ENCODE measurements at places on chromosomes 3 and 15. TPM values are rescaled to one million over a fixed set of nuclear protein-coding genes. Genes with fewer than 3 reads are reported as not detected.

Gene EXD1
- total RNA-seq: 0.51 TPM

Gene ADGRG7
- total RNA-seq: not detected

Gene POTEB
- not detected for total RNA-seq

Gene AMIGO3
- total RNA-seq: 0.34 TPM

Gene CSTA
- 1.9 TPM for total RNA-seq

Gene BOC
- not detected for total RNA-seq

Gene SEMA6D
- total RNA-seq: 7.5 TPM

Gene MYEF2
- total RNA-seq: 4.1 TPM

Gene COL8A1
- total RNA-seq: not detected

Gene GOLGA8R
- 0.08 TPM for total RNA-seq

Measured in SK-MEL-5 (cell line).